ENCODE measurements at places on chromosomes 16 and 17.

DNA sequence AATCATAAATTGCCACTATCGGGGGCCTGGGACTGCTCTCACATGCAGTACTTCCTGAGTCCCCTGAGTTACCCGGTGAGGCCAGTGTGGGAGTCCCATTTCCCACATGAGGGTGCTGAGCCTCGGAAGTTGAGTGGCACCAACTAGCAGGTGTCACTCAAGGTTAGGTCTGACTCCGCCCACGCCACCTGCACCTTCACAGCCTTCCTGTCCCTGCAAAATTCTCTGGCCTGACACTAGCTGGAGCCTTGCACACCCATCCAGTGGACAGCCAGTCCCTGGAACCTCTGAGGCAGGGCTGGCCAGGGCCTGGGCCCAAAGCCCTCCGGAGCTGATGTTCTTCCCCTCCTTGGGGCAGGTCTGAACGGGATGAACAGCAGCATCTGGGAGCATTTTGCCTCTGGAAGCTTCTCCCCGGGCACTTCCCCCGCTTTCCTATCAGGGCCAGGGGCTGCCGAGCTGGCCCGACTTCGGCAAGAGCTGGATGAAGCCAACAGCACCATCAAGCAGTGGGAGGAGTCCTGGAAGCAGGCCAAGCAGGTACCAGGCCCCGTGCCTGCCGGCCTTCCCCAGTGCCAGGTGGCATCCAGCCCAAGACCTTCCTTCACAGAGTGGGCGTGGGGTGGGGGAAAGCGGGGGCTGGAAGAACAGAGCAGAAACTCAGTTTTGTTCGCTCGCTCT is 21.9 kb downstream of the UNC13D start:
- DNase-seq, result no peak

DNA sequence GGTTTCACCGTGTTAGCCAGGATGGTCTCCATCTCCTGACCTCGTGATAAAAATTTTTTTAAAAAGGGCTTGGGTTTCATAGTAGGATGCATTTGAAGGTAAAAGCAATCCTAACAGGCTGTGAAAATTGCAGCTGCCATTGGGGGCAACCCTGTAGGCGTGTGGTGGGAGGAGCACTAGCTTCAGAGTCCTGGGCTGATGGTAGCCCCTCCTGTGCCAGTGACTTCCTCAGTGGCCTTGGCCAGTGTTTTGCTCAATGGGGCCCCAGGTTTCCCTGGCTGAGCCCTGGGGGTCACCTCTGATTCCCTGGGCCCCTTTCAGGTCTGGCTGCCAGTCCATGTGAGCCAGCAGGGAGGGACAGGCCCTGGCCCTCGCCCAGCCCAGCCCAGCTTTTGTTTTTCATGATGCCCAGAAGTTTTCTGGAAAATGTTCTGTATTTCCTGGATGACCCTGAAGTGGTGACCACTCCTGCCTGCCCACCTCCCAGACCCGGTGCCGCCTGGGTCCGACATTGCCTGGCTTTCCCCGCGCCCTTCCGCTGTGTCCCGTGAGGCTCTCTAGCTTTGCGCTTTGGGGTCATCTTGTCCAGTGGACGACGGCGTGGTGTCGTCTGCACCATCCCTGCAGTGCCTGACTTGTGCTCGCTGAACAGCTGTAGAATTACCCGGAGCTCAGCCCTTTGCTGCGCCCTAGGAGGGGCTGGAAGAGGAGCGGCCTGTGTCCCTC is 9.4 kb downstream of the MGRN1 start:
- DNase-seq, result no peak

DNA sequence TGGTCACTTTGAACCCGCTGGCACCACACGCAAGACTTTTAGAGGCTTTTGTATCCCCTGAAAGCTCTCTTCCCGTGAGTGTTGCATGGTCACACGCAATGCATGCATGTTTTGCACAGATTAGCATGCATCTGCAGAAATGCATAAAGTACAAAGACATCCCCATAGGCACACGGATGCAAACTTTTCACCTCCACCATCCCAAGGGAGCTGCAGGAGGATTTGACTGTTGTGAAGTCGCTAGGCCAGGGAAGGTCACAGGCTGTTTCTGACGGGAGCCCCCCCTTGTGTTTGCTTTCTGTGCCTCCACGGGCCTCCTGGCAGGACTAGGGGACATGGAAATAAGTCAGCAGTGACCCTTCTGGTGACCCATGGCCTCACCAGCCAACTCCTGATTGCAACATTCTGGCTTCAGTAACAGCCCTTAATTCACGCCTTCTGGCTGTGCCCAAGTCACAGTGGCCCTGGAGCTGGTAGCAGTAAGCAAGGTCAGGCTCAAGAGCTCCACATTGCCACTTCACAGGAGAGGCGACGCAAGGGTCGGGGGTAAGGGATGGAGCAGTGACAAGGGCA is 45.1 kb downstream of the SOX9 start:
- no peak for DNase-seq

- DNase-seq, result peak; percentile 53
Observed at GRCh38 chr16:27400751-27401620, 988 bp upstream of the IL21R start.

DNA sequence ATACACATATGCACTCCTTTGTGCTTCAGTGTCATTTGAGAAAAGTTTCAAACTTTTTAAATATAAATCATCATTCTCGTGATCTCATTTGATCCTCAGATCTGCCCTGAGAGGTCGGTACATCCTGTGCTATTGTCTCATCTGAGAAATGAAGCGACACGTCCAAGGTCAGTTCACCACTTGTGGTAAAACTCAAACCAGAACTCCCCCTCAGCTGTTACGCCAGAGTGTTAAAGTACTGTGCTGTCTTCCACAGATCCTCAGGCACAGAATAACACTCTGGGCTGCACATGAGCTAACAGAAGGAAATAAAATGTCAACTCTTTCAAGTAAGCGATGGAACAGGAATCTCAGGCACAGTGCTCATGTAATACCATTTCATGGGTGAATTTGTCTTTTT is 31.4 kb downstream of the ANKFN1 start:
- peak; percentile 93 for DNase-seq

GRCh38 chr16:75481475-75481874 is 13.8 kb downstream of the CHST6 start:
- no peak for DNase-seq

DNA sequence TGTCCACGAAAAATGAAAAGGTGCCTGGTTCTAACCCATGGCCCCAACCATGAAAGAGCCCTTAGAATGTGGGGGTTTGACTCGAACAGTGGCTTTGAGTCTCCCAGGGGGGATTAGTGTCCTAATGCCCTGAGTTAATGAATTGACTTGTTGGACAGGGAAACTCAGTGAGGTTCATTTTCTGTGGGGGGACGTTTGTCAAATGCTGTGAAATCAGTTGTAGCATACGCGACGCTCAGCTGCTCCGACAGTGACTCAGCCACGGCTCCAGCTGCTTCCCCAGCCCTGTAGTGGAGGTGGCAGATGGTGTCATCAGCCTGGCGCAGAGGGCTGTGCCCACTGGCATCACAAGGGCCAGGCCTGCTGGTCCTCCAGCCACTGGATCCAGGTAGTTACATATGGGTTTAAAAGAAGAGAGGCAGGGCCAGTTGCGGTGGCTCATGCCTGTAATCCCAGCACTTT is 3.9 kb upstream of the TMEM235 start:
- DNase-seq, result no peak

DNA sequence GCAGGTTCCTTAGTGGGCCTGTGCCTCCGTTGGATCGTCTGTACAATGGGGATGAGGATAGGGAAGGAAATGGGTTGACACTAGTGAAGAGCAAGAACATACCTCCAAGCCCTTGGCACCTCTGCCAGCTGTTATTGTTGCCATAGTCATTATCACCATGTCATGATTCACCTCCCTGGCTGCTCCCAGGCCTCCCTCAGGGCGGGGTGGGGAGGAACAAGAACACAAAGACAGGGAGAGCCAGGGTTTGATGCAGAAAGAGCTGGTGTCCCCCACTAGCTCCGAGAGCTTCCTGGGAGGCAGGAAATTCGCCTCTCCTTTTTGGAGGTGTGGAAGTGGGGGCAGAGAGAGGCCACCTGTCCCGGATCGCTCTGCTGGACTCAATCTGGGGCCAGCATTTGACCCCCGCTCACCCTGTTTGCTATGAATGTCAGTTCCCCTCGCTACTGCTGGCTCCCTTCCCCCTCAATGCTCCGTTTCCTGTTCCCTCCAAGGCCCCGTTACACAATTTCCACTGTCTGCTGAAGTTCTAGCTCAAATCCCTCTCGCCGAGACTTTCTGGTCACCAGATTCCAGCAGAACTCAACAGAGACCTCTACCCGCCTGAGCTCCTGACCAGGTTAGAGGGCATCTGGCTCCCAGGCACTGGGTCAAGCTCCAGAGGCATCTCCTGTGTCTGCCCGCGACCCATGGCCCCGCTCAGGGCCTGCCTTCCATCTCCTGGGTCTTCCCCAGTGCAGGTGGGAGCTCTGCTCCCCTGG is 9.1 kb downstream of the TIMP2 start:
- DNase-seq, result peak; percentile 73

- no peak for DNase-seq
Observed at GRCh38 chr16:65102326-65102725, 19.5 kb downstream of the CDH11 start.

DNA sequence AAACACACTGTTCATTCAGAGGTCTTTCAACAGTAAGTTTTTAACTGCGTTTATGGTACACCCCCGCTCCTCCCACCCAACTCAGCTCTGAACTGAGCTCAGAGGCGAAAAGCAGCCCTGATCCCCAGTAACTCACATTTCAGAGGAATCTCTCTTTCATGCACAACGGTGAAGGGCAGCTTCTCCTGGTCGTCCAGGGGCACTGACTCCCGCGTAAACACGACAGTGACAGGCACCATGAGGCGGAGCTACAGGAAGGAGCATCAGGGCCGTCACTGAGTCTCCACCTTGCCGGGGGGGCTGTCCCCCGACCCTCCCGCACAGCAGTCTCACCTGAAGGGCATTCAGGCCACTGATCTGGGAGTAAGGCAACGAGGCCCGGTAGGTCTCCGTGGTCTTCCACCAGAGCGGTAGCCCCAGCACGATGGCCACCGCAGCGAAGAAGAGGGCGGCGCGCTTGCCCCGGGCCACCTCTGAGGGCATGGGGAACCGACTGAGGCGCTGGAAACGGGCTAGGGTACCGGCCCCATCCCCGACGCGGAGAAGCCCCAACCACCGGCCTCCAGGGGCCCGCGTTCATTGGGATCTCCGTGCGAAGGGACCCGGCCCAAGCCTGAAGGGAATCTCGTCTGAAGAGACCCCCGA is 486 bp downstream of the PIGS start:
- DNase-seq, result no peak

GRCh38 chr17:61397086-61397842 is 2.4 kb upstream of the TBX2 start:
- DNase-seq, result no peak

DNA sequence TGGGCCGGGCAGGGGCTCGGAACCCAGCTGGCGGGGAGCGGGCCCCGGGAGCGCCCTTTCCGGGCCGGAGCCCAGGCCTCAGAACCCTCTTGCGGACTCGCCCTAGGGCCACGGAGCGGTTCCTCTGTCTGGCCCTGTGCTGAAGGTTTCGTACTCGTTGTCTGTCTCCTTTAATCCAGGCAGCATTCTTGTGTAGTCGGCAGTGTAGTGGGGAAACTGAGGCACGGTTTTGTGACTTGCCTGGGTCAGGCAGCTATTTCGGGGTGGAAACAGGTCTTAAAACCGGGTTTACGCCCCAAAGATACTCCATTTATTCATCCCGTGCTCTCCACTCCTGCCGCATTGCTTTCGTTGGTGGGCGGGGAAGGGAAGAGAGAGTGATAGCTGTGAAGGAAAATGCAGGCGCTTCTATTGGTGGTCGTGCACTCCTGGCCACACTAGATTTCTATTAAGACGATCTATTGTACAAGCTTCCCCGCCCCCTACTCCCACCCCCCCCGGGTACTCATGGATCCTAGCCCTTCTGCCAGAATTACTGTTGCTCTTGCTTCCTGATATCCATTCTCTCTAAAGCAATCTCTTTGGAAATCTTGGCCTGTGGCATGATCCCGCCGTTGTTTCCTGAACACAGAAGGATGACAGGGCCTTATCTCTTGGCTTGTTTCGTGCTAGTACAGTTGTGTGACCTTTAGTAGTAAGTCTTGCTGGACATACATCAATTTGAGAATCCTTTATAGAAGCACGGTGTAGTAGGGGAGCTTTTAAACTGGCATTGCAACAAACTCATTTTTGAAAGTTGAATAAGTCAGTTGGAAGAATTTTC is 751 bp downstream of the DCAF7 start:
- DNase-seq, result peak; percentile 59

DNA sequence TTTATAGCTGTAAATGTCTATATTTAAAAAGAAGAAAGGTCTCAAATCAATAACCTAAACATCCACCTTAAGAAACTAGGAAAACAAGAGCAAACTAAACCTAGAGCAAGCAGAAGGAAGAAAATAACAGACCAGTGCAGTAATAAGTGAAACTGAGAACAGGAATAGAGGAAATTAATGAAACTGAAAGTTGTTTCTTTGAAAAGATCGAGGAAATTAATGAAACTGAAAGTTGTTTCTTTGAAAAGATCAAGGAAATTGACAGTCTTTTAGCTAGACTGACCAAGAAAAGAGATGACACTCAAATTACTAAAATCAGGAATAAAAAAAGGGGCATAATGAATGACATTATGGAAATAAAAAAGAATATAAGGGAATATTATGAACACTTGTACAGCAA is 46.4 kb downstream of the SLFN5 start:
- no peak for DNase-seq

- no peak for DNase-seq
Observed at GRCh38 chr16:52786091-52786490, 239.1 kb upstream of the TOX3 start.

DNA sequence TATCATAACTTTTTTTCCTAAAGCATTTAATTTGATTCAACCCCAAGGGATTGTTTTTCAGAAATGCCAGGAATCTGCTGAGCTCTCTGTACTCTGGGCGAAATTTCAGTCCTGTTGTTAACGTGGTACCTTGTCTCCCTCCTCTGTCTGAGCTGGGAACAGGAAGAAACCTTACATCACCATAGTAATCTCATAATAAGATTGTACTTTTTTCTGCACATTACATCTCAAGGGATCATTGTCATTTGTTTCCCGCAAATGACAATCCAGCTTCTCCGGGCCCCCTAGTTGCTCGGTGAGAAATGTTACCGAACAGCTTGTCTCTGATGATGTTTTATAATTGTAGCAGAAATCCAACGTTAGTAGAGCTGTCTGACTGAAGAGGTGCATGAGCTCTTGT is 152.7 kb upstream of the ERCC4 start:
- DNase-seq, result no peak

DNA sequence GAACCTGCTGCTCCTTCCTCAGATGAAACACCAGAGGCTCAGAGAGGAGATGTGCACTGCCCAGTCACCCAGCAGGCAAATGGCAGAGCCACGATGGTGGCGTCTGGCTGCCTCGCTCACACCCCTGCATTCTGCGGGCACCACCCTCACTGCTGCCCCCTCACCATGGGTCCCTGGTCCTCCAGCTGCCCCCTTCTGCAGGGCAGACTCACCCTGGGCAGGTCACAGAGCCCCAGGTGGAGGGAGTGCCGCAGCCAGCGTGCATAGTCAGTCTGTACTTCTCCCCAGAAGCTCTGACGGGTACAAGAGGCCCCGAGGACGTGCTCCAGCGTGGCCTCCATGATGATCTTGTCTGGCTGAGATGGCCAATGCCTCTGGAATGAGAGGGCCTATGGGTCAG is 52.9 kb downstream of the RMI2 start:
- no peak for DNase-seq

Data from iris pigment epithelial cell (primary cell).